ENCODE measurements at places on chromosomes 7 and 10.

- DNase-seq, result no peak
Measured at GRCh38 chr7:109101332-109101731, 531.7 kb downstream of the DNAJB9 start.

DNA sequence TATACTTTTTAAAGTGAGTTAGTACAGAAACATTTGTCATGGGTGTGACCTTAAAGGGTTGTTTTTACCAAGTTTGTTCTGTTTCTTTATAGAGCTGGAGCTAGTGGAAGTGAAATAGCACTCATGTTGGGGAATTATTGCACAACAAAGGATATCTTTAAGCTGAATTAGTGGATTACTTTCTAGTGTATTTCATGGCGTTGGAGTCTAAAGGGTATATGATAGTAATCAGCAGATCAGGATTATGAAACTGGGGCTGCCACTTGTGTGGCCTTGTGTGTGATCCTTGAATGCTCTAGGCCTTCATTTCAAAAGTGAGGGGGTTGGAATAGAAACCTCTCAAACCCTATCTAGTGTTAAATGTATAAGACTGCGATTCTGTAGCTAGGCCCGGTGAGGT, 123.6 kb downstream of the LYZL1 start:
- DNase-seq, result no peak

DNA sequence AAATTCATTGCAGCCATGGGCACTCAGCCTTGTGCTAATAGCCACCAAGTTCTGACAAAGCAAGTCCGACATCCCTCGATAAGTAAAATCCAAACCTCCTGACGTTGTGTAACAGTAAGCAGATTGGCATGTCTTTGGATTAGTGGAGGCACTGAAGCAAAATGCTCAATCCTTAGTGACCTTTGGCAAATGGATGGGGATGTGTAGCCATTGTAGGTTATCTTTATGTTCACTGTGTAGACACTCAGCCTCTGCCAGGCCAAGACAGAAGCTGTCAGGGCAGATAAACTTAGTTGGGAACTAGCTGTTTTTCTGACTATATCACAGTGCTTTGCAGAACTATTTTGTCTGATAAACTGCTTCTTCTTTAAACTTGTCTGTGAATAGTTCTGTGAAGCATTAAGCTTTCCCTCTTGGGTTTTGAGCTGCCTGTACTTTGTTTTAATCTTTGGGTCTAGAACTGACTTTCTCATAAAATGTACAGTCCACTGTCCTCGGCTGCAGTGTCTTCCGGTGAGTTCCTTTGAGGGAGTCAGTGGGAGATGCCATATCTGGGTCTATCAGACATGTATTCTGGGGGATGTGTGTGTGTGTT, 220.8 kb downstream of the LRMDA start:
- DNase-seq, result no peak

DNA sequence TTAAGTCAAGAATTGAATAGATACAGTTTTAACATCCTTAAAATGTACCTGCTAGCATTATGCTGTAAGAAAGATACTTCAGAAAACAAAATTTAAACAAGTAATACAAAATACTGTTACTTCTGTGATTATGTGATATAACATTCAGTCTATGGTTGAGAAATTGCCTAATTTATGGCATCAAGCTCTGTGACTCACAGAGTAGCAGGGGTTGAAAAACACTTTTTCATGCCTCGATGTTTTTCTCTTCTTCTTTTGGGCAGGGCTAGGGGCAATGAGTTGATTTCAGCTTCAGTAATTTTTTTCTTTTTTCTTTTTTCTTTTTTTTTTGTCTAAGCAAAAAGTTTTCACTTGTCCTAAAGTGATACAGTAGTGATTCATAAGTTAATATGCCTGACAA, 209.2 kb downstream of the MBL2 start:
- no peak for DNase-seq

DNA sequence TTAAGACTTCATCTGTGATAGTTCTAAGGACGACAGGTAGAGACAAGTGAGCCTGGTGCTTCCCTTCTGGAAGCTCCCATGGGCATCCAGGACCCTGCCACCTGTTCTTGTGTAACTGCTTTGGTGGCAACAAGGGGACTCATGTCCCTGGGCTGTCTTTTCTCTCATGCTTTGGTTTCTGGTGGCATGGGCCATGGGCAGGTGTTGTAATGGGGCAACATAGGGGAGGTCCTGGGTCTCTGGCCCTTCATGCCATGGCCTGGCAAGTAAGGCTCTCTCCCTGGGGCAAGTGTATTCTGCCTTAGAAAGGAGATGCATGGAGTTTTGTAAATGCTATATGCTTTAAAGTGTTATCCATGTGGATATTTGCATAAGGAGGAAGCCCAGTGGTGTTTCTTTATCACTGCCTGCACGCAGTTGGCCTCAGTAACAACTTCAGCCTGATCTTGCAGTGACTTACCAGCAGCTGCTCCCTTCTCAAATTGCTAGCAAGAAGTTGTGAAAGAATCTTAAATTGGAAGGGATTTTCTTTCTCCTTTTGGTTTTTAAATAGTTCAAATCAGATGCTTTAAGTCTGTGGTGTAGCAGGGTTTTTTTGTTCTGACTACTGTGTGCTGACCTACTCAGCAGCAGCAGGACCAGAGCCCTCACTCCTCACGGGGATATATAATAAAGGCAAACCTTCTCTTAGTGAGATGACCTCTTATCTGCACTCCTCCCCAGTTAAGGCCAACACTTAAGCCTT, 39.9 kb downstream of the OGDH start:
- no peak for DNase-seq

GRCh38 chr7:47669178-47669891, 87.4 kb upstream of the TNS3 start:
- peak; percentile 50 for DNase-seq

DNA sequence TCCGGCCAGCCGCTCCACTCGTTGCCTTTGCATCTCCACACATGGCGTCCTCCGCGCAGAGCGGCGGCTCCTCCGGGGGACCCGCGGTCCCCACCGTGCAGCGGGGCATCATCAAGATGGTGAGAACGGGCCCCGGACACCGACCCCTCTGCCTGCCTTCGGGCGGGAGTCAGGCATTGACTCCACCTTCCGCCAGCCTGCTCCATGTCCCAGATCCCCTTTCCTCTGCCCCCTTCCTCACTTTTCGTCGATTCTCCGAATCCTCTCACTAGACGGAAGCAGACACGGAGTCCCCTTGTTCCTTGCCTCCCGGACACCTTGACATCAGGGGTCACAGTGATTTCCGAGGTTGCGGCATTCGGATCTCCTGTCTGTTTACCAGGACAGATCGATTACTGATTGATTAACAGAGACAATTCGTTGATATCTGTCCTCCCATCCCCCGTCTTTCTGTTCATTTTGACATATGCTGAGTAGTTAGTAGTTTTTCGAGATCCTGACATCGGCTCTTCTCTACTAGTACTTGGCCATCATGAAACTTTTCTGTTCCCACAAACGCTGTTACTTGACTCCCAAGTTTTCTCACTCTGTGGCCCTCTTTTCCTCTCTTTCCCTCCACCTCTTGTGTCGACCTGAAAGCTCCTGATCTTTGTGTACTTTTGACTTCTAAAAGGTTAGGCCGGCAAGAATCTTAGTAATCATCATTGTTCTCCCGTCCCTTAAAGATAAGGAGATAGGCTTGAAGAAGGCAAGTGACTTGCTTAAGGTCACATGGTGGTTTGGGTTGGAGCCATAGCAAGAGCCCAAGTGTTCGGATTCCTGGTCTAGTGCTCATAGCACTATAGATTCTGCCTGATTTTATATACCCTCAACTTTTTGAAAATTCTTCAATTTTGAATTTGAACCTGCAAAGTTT, 597 bp downstream of the SND1 start:
- DNase-seq, result no peak

DNA sequence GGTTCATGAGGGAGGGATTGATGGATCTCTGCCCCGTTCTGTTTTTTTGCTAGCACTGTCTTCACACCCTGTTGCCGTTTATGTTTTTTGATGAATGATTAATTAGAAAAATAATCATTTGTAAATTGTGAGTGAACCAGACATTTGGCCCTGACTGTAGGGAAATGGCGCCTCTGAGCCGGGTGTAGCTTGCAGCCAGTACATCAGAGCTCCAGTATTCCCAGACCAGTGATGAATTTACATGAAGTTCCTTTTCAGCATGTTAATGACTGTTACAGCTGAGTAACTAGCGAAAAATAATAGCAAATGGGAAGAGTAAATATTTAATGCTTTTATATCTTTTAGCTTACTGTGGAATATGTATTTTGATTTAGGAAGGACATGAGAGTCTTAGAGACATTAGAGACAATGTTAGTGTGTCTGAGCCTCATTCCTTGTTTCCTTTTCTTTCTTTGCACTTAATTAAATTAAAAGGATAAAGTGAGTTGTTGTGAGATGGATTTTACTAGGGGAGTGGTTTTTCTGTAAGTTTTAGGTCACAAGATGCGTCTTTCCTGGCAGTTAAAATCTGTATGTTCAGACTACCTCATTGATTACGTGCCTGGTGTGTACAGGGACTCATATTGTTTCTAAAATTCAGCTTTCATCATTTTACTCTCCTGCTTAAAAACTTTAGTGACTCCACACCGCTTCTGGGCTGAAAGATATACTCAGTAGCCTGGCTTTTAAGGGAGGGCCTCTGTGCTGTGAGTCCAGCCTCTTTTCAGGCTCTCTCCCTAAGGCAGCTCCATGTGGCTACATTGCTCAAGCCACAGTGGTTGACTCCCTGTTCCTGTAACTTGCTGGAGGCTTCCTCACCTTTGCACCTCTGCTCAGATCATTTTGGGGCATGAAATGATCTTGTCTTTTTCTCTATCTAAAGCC, 86.4 kb downstream of the AUTS2 start:
- DNase-seq, result no peak

DNA sequence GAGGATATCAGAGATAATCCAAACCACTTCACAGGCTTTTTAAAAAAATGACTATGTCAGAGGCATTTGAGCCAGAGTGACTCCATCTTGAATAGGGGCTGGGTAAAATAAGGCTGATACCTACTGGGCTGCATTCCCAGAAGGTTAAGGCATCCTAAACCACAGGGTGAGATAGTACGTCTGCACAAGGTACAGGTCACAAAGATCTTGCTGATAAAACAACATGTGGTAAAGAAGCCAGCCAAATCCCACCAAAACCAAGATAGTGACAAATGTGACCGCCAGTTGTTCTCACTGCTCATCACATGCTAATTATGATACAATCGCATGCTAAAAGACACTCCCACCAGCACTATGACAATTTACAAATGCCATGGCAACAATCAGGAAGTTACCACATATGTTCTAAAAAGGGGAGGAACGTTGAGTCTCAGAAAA, 177.5 kb downstream of the RAPGEF5 start:
- no peak for DNase-seq

DNA sequence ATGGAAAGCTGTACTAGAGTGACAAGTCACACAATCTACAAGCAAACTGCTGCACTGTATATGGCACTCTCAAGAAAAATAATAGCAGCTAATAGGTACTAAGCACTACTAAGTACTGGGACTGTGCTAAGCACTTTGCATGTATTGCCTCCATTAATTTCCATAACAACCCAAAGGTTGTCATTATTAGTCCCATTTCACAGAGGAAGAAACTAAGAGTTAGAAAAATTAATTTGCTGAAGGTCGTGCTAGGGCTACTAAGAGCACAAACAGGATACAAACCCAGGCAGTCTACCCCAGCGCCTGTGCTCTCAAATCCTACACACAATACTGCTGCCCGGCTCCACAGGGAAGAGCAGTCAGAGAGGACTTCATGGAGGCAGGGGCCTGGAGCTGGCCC, 51.7 kb downstream of the DLG5 start:
- DNase-seq, result no peak

GRCh38 chr10:72080042-72080975, 8.0 kb downstream of the SPOCK2 start:
- DNase-seq, result no peak

GRCh38 chr7:16115374-16115773, 306.0 kb downstream of the CRPPA start:
- no peak for DNase-seq

DNA sequence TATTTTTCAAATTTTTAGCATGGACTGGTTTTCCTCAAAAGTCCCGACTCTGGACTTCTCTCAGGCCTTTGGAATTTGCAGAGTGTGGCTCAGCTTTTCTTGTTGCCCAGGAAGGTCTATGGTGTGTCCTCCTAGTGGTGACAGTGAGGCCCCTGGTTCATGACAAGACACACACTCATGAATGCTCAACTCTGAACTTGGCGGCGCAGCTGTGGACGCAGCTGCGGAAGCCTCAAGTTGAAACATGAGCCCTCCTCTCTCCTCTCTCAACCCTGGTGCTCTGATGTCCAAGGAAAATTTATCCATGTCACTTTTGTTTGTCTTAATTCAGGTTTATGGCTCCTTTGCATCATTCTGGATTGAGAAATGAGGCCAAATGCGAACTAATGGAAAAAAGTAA, 183.9 kb downstream of the HECW1 start:
- DNase-seq, result no peak

Data from left lobe of liver (tissue), 2 donors.